ENCODE measurements at places on chromosomes 7 and 10.

DNA sequence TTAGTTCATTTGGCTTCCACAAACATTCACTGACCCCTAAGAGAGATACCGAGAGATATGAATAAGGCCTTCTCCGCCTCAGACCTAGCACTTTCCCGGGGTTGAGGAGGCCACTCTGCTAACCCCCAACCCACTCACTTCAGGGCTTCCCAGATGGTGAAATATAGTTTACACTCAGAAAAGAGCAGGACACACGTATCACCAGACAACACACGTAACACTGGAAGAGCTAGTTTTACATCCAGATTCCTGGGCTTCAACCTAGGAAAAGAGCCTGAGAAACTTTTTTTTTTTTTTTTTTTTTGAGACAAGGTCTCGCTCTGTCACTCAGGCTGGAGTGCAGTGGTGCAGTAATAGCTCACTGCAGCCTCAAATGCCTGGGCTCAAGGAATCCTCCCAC is 15.2 kb upstream of the DLG5 start:
- DNase-seq: no peak

DNA sequence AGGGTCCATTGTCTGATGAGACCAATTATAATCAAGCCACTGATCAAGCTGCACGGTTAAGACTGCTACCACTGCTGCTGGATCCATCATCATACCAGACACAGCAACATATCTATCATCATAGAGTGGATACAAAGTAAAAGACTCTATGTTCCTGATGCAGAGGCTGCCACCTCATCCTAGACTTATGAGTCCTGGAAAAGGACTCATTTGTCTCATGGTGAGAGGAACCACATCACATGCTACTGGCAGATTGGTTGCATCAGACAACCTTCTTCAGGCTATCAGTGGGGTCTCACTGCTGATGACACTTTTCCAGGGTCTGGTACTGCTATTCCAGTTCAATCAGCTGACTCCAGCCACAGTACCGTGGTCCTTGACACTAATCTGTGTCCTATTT is 79.0 kb downstream of the ABI1 start:
- no peak for DNase-seq

GRCh38 chr7:107208024-107208521 is 39.3 kb downstream of the HBP1 start:
- no peak for DNase-seq

GRCh38 chr10:49666685-49667084 is 12.8 kb upstream of the C10orf53 start:
- no peak for DNase-seq

DNA sequence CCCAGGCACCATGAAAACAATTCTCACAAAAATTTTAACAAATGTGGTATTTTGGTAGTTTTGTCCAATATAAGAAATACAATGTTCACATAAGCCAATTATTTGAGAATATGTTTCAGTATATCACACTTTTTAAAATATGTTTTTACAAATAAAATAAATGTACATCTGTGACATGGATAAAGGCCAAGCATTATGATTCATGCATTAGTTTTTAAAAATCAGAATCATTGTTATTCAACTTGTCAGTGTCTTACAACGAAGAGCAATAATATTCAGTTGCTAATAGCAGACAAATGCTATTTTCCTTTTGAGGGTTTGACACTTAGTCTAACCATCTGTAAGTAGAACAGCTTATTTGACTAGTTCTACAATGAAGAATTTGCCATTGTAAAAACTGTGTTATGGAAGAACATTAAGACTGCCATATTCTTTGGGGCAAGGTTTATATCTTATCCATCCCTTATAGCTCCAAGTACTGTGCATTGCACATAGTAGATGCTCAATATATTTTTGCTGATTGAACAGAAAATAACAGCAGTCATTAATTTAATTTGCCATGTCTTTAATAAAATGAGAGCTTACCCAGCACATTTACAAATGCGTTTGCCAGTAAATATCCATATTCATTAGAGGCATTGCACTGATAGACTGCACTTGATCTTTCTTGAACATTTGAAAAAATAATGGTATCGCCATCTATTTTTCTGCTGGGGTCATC is 67.4 kb upstream of the LAMB4 start:
- no peak for DNase-seq

All from erythroblast (primary cell).